Daoy (cell line): ENCODE measurements at places on chromosomes 5 and 9.

GRCh38 chr5:94125107-94125506, 383.7 kb upstream of the POU5F2 start:
- no peak for DNase-seq

DNA sequence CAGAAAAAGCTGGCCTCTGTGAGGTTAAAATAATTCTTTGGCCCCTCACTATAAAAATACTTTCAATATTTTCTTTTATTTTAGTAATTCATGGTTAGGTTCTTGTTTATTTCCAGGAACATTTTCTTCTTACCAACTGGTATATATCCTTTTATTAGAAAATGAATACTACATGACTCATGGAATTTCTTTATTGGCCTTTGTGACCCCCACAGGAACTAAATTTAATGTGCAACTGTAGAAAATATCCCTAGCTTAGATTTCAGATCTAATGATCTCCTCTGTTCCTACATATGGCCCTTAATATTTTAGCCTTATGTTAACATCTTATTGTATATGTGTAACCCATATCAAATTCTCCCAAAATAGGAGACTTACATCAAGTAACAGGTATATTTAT, 429.9 kb downstream of the NR2F1-AS1 start:
- DNase-seq, result no peak

GRCh38 chr5:170348137-170348633, 41.0 kb downstream of the KCNMB1 start:
- DNase-seq, result no peak

GRCh38 chr5:149860801-149861322, 83.7 kb downstream of the PDE6A start:
- peak; percentile 84 for DNase-seq

DNA sequence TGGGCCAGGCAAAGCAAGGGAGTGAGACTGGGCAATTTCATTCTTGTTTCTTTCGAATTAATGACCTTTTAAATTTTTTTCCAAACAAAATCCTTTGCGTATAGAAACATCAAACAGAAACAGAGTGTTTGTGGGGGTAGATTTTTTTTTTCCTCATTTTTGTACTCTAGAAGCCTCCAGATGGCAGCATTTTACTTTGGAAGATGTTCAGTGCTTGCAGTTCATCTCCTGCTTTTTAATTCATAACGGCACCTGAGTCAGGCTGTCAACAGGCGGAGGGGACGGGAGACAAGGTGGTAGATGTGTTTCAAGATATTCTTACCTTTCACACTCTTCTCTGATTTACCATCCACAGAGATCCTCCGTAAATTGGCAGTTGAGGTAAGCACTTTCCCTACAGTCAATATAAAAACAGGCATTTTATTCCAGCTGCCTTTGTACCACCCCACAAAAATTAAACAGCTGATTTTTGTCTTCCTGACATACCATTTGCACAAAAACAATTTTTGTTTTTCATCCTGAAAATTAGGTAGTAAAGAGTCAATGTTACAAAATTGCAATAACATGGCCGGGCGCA, 99.5 kb upstream of the FBXL17 start:
- DNase-seq, result peak; percentile 2

DNA sequence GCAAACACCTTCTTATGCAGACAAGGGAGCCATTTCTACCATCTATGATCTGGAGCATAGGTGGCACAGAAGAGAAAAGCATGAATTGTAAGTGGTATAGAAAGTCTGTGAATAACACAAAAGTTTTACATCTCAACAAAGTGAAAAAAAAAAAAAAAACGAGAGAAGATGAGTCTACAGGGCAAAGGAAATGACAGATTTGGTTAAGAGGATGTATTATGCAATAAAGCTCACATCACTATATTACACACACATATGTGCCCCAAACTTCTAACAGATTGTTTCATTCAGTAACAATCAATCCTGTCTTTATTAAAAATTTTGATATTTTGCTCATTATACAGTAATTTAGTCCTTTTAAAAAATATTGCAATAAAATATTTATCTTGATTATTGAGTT, 49.8 kb downstream of the CERT1 start:
- DNase-seq, result no peak

DNA sequence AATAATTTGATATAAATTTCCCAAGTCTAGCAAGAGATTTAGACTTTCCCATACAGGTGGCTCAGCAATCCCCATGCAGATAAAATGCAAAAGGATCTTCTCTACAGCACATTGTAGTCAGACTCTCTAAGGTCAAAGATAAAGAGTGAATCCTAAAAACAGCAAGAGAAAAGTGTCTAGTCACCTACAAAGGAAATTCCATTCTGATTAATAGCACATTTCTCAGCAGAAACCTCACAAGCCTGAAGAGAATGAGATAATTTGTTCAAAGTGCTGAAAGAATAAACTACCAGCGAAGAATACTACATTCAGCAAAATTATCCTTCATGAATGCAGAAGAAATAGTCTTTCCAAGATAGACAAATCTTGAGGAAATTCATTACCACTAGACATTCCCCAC, 493.3 kb downstream of the PRELID2 start:
- DNase-seq, result no peak

- no peak for DNase-seq
Observed at GRCh38 chr5:110611817-110612216, 114.7 kb downstream of the TMEM232 start.

- no peak for DNase-seq
Observed at GRCh38 chr5:129342796-129343195, 117.3 kb upstream of the ADAMTS19 start.

DNA sequence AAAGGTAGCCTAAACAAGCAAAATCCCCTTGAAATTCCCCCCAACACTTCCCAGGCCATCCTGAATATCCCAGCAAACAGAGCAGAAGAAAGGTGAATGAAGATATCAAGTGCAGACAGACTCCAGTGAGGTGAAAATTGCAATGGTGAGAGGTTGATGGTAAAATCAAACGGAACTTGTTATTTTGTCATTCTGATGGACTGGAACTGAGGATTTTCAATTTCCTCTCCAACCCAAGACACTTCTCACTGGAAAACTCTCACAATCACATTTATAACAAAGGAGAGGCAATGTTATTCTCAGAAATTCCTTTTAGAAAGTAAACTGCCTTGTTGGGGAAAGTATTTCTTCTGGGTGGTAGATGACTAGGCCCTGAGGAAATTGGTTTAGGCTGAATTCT, 412.4 kb upstream of the C9orf72 start:
- no peak for DNase-seq

DNA sequence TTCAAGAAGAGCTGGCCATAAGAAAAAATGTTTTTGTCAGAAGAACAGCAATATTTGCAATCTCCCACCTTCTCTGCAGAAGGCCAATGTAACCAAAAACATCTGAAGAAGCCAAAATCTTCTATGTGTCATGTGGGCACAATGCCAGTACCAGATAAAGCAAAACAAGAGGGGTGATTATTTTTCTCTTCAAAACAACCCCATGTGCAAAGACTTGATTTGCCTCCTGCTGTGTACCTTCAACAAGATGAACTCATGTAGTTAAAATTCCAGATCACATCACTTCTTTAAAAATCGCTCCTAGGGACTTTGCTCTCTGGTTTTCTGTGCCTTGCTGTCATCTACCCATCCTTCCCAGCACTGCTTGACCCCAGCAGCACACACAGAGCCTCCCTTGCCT, 134.0 kb upstream of the MAP3K1 start:
- DNase-seq, result peak; percentile 31

DNA sequence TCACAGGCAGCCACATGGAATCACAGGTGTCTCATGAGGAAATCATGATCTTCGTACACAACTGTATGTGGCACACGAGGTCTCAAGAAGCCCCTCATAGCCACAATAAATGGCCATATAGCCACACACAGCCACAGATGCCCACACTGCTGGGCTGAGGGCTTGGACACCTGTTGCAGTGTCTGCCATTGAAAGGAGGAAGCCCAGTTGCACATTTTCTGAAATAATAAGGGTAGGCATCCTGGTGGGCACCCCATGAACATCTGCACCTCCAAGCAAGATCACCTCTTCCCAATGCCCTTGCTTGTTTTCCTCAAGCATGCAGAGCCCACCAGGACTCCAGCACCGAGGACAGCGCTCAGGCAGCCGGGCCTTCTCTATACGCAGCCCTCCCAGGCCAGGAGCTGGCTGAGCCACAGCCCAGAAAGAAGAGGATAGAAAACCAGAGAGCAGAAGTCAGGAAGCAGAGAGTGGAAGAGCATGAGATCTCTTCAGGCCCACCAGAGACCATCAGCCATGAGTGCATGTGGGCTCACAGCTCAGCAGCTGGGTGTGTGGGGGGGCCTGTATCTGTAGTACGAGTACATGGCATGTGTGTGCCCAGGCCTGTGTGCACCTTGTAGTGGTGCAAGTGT, 1.0 kb upstream of the ACSL6 start:
- peak; percentile 53 for DNase-seq

- DNase-seq, result no peak
Observed at GRCh38 chr5:626850-627249, 14.7 kb downstream of the CEP72 start.

- peak; percentile 81 for DNase-seq
Observed at GRCh38 chr5:131164191-131165118, 601 bp downstream of the HINT1 start.

DNA sequence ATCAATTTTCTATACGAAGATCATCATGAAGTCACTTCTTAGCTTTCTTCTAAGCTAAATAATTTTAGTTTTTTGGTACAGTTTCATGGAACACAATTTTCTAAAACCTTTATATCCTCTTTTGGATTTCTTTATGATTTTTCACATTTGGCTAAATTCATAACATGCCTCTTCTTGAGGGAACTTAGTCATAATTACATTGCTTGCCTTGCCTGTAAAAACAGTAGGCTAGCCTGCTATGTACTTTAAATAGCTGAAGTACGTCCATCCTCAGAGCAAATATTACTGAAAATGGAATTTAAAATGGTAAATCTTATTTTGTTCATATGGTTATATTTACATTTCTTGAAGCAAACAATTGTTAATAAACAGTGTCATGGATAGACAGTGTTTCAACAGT, 225.0 kb downstream of the VPS13A start:
- no peak for DNase-seq

- DNase-seq, result no peak
Observed at GRCh38 chr9:107431461-107431860, 58.1 kb downstream of the KLF4 start.

- DNase-seq, result no peak
Observed at GRCh38 chr9:8604201-8604600, 804.6 kb upstream of the DMAC1 start.

DNA sequence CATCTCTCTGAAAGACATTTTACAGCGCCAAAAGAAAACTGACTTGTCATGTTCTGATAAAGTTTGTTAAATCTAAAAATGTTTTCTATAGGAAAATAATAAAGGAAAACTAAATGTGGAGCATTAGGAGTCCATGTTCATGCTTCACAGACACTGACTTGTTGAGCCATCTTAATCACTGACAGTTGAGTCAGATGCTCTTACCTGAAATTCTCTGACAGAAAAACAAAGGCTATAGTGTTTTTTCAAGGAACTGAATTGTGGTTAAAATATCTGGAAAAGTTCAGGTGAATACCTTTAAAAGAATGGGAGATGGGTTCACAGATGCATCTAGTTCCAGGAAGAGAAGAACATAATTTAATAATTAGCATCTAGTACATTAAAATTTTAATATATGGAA, 113.5 kb upstream of the SLC12A2 start:
- no peak for DNase-seq

- peak; percentile 65 for DNase-seq
Observed at GRCh38 chr5:180315762-180316212, 23.9 kb upstream of the MAPK9 start.

GRCh38 chr9:27861887-27862286, 288.6 kb upstream of the C9orf72 start:
- no peak for DNase-seq

DNA sequence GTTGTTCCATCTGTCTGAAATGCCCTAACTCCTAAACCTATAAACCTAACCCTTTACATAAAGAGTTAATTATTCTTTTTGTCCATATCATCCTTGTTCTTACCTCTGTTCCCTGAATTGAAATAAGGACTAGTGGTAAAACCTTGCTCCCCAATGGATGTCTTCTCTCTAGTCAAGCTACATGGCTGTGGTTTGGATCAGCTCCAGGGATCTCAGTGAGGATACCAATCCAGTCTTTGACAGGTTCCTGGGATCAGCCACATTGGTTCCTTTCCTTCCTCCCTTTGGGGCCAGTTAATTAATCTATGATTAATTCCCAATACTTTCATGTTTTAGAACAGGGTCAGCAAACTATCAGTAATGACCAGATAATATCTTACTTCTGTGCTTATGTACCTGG, 151.6 kb downstream of the SIL1 start:
- no peak for DNase-seq

DNA sequence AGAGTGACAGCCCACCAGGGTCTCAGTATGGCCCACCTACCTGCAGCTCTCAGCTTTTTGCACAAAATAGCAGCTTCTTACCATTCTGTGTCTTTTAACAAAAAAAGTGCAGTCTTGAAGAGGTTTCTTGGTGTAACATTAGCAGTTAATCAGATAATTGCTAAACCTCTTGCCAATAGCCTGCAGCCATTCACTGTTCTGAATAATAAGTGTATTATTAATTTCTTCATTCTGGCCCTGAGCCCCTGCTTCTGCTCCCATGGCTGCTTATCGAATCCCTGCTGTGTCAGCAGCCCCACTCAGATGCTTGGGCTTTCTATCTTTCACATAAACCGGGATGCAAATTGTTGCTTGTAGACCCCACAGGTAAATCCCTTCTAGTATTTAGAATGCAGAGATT, 485.9 kb downstream of the CAAP1 start:
- no peak for DNase-seq

DNA sequence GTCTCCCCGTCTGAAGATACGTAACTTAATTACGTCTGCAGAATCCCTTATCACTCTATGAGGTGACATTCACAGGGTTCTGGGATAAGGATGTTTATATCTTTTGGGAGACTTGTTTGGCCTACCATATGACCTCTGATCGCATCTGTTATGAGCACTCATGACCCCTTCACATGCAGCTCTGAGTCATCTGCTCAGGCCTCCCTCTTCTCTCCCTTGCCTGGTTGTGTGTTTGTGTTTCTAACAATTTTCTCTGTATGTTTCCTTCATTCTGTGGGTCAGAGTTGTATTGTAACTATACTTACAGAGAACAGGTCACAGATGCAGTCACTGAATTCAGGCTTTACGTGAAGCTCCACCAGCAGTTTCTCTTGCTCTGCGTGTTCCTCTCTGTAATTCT, 330.6 kb downstream of the TENT4A start:
- DNase-seq, result no peak

DNA sequence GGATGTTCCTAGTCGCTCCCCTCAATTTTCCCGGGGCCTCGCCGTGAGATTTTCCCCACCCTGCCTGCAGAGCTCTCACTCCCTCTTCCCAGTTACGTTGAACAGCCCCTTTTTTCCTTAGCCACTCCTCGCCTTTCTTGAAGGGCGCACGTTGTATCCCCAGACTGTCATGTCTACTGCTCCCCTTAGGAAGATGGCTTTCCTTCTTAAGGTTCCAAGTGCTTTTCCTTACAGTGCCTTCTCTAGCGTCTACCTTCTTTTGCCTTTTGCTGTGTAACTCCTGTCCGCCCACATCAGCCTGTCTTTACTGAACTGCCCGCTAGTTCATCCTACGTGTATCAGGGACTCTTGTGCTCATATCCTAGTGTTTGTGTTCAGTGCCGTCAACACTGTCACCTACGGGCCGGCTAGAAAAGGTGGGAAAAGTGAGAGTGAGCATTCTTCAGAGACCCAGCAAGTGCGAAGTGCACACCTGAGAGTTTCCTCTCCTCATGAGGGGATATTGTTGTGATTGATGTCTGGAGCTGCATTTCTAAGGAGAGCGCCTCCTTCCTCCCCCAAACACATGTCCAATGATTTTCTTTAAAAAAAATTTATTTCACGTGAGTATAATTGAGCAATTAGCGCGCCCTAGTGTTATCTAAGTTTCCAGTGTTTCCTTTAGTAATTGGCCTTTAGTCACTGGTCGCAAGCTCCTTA, 764 bp downstream of the CAMLG start:
- peak; percentile 51 for DNase-seq

- DNase-seq, result no peak
Observed at GRCh38 chr5:6261668-6262067, 116.7 kb downstream of the MED10 start.
